ENCODE measurements at places on chromosomes 5 and 9. TPM values are rescaled to one million over a fixed set of nuclear protein-coding genes. Genes with fewer than 3 reads are reported as not detected.

Gene IGFBPL1
- total RNA-seq, result 0.65 TPM

Gene LEAP2
- not detected for total RNA-seq

Gene SLC35A4
- total RNA-seq, result 85.2 TPM

Gene TAF11L11
- total RNA-seq, result not detected

Gene HTR4
- total RNA-seq, result not detected

Gene SETX
- 87.4 TPM for total RNA-seq

Gene OTP
- total RNA-seq, result not detected

Gene HRCT1
- 0.45 TPM for total RNA-seq

Gene F2R
- total RNA-seq, result 80.5 TPM

Gene DPH7
- 29.9 TPM for total RNA-seq

Gene RXRA
- total RNA-seq, result 8.3 TPM

Gene LRRC19
- total RNA-seq, result not detected

Gene PWWP2A
- 16.3 TPM for total RNA-seq

Data from renal cortical epithelial cell (primary cell).